AG08395 (cell line): ENCODE measurements at places on chromosomes 11 and 22.

DNA sequence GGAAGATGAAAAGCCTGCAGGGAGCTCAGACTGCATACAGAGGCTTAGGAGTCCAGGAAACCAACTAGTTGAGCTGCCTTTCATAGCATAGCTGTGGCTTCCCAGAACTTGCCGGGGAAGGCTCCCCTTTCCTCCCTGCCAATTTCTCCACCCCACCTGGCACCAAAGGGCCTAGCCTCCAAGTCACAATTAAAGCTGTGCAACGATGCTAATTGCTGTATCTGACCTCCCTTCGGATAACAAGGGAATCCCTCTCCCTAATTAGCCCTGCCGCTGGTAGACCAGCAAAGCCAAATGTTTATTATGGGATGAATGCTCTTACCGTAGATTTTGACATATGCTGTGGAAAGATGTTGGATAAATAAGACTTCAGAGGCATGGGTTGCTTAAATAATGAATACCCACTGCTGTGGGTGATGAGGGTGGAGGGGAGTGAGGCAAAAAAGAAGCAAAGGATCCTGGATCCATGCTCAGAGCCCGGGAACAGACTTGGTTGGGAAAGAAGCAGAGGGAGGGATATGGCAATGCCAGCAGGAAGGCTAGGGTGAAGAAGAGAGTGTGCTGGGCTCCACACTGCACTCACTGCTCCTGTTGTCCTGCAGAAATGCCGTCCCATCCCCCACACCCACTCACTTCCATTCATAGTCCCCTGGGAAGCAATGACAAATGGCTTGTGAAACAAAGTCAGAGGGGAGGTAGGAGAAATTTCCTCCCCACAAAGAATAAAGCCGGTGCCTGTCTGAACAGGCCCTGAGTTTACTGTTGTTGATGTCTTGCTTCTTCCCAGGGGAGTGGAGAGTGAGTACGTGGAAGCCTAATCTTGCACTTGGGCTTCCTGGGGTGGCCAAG, 608.1 kb upstream of the CADM1 start:
- DNase-seq = no peak

GRCh38 chr11:66070604-66071380, 720 bp downstream of the PACS1 start:
- DNase-seq = peak; percentile 48

DNA sequence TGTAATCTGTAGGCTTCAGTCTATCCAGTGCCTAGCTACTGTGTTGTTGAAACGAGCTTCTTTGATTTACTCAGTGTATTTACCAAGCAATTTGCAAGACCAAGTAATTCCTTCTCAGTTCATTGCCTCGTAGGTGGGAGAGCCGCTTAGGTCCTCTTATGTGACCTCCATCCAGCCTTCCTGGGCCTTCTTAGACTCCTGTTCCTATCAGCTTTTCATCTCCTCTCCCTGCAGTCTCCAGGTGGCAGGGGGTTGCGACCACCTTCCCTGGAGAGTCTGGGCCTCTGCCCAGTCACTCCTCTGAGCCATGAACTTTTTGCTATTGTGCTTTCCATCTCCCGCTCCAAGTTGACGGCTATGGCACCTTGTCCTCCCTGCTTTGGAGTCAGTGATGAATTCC, 251.8 kb downstream of the KIRREL3 start:
- no peak for DNase-seq

- peak; percentile 58 for DNase-seq
Observed at GRCh38 chr11:119699227-119699626, 29.8 kb downstream of the NECTIN1 start.

DNA sequence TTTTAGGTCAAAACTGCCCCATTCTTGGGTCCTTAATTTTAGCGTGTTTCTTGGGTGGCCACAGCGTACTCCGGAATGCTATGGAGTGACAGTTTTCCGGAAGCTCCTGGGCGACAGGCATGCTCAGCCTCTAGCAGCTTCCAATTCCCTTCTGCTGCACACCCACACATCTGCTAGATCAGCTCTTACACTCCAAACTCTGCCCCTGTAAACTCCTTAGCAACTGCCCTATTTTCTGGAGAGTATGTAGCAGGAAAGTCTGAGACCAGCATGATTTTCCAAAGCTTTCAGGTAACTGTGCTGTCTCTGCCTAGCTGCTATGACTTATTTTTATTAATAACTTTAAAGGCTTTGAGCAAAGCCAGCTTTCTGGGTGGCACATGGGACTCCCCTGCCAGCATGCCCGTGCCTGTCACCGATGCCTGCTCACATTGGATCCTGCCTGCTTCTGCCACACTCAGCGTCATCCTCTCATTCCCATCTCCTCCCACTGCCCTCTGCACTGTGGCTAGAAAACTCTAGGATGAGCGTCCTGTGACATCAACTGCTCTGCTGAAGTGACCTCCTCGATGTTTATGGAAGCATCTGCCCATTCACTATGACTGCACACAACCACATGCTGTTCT, 17.3 kb downstream of the TOLLIP start:
- DNase-seq = no peak

DNA sequence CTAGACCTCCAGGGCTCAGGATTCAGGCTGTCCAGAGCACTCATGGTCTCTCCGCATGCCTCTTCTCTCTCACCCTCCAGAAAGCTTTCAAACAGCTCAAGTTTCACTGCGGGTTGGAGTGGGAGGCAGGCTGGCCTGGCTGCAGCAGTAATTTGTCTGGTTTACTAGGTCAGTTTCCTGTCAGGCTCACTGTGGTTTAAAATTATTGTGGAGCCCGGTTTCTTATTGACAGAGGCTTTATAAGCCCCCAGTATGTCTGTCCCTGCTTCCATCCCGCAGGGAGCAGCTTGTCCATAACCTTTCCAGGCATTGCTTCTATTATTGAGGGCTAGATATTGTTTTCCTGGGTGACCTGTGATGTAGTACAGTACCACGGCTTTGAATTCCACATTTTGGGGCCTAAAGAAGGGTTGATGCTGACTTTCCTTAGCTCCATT, 235.3 kb upstream of the SORL1-AS1 start:
- DNase-seq = no peak

GRCh38 chr11:104570078-104570701, 328.1 kb downstream of the CASP12 start:
- no peak for DNase-seq

DNA sequence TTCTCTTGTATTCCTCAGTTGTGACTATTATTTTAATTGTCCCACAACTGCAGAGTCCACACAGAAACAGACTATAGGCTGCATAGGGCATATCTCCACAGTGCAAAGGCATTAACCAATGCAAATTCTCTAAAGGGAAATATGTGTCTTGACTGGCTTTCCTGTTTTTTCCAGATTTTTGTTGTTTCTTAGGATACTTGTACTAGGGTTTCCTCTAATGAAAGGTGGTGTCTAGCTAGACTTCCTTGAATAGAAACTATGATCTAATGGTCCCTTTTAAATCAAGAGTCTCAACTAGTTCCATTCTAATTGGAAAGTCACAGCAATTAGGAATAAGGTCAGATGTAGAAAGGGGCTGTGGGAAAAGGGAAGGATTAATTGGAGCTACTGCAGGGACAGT, 37.6 kb downstream of the SLC36A4 start:
- DNase-seq = no peak

GRCh38 chr11:44589301-44589700, 23.8 kb downstream of the CD82 start:
- DNase-seq = peak; percentile 65

- no peak for DNase-seq
Observed at GRCh38 chr11:15942936-15943335, 413.4 kb downstream of the SOX6 start.

GRCh38 chr11:83070731-83071566, 748 bp downstream of the RAB30 start:
- DNase-seq = peak; percentile 11

- DNase-seq = no peak
Observed at GRCh38 chr11:132977241-132977640, 555.1 kb downstream of the OPCML start.

- peak; percentile 4 for DNase-seq
Observed at GRCh38 chr11:121446752-121447156, 5.4 kb upstream of the SORL1 start.

DNA sequence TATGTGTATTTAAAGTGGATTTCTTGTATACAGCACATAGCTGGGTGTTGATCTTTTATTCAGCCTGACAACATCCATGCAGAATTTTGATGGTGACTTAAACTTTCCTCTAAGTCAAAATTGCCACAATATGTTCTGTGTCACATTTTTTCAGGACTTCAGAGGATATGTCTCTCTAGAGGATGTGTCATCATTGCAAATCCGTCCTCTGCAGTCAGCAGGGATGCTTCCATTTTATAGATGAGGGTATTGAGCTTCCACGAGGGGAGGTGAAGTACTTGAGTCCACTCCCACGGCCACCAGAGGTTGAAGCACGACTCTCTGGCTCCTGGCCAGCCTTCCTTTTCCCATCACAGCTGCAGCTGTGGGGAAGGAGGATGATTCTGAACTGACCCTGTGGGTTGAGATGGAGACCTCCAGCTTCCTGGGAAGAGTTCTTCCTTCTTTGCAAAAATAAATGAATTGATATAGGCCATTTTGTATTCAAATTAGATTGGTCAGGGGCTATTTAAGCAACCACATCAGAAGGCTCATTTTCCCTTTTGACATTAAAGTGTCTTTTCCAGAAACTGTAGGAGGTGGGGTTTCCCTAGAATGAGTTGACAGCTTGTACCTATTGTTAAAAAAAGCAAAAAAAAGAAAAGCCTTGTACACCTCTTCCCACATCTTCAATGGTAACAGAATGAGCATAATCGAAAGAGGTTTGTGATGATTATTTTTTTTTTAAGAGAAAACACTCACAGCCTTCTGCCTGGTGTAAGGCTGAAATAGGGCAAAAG, 55.2 kb upstream of the MYEOV start:
- no peak for DNase-seq

GRCh38 chr11:70842256-70842655, 410.1 kb downstream of the SHANK2 start:
- no peak for DNase-seq

DNA sequence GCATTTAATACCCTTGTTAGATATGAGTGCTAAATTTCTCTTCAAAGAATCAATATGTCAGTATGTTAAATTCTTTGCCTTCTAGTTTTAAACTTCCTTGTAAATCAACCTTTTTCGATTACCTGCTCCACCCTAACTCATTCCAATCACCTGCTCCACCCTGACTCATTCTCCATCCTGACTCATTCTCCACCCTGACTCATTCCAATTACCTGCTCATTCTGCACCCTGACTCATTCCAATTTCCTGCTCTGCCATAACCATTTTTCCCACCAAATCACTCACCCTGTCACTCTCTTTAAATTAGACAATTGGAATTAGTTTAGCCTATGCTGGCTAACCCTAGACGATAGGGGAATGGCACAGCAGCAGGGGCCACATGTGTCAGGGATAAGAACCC, 519.5 kb upstream of the LRRC4C start:
- no peak for DNase-seq

- no peak for DNase-seq
Observed at GRCh38 chr22:39179401-39179827, 26.9 kb upstream of the CBX7 start.

- no peak for DNase-seq
Observed at GRCh38 chr11:15615398-15616096, 500.8 kb downstream of the INSC start.

GRCh38 chr11:112128483-112129121, 35.3 kb downstream of the IL18 start:
- DNase-seq = peak; percentile 85

GRCh38 chr11:112057170-112057569, 16.6 kb downstream of the PIH1D2 start:
- no peak for DNase-seq

- DNase-seq = no peak
Observed at GRCh38 chr11:118010738-118011461, 24.7 kb downstream of the IL10RA start.

GRCh38 chr11:7638710-7639642, 34.3 kb downstream of the CYB5R2 start:
- no peak for DNase-seq

DNA sequence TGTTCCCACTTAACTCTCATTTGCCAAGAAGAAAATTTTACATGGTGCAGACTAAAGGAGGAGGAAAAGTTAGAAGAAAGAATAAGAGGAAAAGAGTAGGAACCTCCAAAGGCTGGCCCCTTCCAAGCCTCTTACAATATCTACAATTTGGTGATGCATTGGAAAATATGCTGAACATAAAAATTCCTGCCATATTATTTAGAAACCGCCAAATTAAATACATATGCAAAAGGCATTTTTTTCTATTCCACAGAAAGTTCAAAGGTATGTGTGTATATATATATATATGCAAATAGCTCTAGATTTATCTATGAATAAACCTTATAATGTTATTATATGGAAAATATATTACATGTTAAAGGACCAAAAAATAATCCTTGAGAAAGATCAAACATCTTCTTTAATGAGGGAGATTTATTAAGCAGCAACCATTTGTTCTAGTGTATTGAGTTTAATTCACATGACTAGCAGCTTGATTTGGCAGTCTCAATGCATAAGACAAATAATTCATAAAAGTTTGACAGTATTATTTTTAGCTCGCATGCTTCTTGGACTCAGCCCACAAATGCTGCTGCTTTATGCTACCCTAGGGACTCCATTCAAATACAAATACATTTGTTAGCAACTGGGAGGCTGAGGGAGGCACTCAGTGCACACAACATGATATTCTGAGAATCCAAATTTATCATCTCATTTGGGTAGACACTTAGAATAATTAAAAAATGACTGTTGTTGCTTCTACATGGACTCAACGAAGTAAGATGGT, 184.9 kb downstream of the SBF2 start:
- peak; percentile 51 for DNase-seq

GRCh38 chr11:15584158-15584557, 469.4 kb downstream of the INSC start:
- DNase-seq = no peak

- DNase-seq = no peak
Observed at GRCh38 chr11:126583101-126583500, 227.6 kb downstream of the ST3GAL4 start.

- DNase-seq = no peak
Observed at GRCh38 chr11:36210529-36210928, 78.7 kb downstream of the COMMD9 start.

GRCh38 chr11:95035316-95035715, 10.3 kb downstream of the KDM4E start:
- DNase-seq = no peak

GRCh38 chr11:85596886-85597285, 30.3 kb downstream of the DLG2 start:
- DNase-seq = no peak

DNA sequence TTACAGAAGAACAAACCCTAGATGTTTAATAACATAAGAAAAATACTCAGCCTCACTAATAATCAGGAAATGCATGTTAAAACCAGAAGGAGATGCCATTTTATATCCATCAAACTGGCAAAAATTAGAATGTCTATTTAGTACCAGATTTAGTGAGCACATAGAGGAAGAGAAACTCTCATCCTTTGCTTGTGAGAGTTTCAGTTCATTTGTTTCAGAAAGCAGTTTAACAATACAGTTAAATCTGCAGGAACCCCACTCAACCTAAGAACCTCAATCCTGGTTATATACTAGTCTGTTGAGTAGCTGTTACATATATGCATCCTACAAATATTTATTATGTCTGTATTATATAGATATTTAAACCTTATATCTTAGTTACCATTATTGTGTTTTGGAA, 172.6 kb downstream of the WNT11 start:
- no peak for DNase-seq
